ENCODE measurements at places on chromosomes 4 and X.

DNA sequence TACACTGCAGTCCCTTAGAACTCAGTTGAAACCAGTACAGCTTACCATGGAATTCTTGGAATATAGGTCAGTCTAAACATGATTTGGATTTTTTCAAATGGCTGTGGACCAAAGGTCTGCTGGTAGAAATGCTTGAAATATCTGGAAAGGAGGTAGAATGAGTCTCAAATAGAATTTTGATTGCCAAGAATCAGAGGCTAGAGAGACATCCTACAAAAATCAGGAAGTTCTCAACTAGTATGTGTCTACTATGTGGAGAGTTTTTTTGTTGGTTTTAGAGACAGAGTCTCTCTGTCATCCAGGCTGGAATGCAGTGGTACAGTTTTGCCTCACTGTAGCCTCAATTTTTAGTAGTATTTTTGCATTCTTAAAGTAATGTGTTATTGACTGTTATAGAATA is 53.6 kb downstream of the PAQR3 start:
- no peak for DNase-seq

- DNase-seq = no peak
Observed at GRCh38 chr4:186699298-186699697, 24.4 kb downstream of the FAT1 start.

DNA sequence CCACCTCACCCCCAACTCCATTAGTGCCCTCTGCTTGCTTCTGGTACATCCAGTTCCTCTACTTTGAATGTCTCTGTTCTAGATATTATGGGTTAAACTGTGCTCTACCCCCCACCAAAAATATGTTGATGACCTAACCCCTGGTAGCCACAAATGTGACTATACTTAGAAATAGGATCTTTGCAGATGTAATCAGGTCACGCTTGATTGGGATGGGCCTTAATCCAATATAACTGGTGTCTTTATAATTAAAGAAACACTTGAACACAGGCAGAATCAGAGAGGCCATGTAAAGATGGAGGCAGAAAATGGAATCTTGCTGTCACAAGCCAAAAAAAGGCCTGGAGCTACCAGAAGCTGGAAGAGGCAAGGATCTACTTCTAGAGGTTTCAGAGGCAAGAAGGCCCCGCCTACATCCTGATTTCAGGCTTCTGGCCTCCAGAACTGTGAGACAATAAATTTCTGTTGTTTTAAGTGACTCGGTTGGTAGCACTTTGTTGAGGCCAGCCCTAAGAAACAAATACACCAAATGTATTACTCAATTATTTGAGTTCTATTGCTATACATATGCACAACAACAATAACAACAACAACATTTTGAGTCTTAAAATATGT is 220.0 kb downstream of the PPP3CA start:
- no peak for DNase-seq

DNA sequence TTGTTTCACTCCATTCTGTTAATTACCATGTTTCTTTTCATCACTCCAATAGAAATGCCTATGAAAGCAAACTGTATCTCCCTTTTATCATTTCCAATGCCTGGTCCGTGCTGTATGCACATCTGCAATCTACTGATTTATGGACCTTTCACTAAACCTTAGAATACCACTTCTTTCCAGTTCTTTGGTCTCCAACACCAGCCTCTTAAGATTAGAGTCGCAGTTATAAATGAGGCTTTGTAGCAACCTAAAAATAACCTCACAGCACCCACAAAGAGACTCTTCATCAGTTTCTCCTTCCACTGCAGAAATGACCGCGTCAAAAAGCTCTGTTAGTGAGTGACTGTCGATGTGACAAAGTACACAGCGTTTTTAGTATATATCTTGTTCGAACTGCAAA is 282.6 kb downstream of the ADGRA3 start:
- no peak for DNase-seq

- no peak for DNase-seq
Observed at GRCh38 chr4:86586626-86587380, 7.3 kb upstream of the PTPN13 start.

- no peak for DNase-seq
Observed at GRCh38 chr4:2886161-2886560, 42.5 kb downstream of the ADD1 start.

- DNase-seq = no peak
Observed at GRCh38 chr4:179597301-179597700, 2155.1 kb upstream of the AGA start.

DNA sequence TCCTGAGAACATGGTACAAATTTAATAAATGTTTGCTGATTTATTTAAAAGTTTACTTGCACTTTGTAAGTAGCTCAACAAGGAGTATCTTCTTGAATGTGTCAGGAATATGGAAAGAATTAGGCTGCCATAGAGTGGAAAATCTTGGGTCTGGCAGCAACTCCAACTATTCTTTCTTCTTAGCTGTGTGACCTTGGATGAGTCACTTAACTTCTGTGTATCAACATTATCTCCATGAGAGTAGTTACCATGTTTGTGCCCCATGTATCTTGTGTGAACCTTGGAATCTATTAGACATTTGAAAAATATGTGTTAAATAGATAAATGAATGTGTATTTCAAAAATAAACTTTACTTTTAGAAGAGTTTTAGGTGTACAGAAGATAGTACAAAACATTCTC is 348.8 kb downstream of the GBA3 start:
- DNase-seq = no peak

GRCh38 chrX:39626749-39627148 is 471.0 kb downstream of the BCOR start:
- DNase-seq = no peak

GRCh38 chr4:68948044-68948743 is 3.4 kb downstream of the UGT2A3 start:
- DNase-seq = no peak

GRCh38 chr4:10743357-10743756 is 58.8 kb upstream of the CLNK start:
- no peak for DNase-seq

DNA sequence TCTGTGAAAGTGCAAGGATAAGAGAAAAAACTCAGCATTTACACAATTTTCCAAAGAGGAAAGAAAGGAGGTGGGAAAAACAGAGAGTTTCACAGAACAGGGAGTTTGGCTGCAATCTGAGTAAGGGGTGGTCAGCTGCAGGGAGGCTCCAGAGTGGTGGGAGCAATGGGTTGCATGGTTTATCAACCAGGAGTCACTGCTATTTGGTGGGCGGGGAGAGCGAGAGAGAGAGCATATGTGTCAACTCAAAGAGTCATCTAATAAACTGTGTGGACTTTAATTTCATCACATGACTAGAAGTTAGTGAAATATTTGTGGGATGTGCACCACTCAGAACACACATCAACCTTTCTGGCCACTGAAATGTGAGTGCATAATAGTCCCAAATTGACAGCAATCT is 94.6 kb downstream of the FAM13A start:
- no peak for DNase-seq

DNA sequence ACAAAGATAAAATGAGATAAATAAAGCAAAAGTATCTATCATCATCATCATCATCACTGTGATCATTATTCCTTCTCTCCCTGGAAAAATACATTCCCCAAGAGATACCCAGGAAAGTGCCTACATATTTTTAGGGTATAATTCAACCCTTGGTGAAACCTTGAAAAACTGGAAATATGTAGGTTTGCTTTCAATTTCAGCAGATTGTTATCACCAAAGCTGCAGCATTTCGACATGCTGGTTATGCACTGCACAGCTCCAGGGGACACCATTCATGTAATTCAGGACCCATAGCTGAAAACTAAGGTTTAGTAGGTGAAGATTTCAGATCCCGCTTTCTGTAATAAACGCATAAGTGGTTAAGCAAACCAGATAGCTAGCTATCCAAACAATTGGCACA is 28.4 kb upstream of the FBXW7 start:
- no peak for DNase-seq

- no peak for DNase-seq
Observed at GRCh38 chr4:98484031-98484430, 174.4 kb downstream of the TSPAN5 start.

DNA sequence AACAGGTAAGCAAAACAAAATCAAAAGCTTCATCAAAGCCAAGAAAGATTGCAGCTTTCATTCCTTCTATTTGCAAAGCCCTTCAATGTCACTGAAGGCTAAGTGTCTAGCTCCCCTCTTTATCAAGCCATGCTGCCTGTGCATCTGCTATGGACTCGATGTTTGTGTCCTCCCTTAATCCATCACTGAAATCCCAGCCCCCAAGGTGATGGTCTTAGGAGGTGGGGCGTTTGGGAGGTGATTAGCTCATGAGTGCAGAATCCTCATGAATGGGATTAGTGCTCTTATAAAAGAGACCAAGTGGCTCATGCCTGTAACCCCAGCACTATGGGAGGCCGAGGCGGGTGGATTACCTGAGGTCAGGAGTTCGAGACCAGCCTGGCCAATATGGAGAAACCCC is 6.9 kb upstream of the TRIM2 start:
- DNase-seq = no peak

DNA sequence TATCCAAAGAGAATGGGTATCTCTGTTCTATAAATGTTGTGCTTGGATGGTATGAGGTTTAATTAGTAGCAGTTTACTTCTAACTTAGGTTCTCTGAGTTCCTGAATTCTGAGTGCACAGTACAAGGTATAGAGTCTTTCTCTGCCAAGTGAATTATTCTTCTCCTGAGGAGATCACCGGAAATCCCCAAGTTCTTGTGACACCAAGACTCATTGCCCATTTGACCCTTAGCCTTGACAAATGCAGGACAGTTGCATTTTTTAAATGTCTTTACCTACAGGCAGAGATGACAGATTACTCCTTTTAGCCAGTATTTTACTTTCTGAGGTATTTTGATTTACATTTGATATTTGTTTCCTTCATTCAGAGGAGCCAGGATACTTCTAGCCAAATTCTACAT is 72.9 kb downstream of the MAOA start:
- DNase-seq = no peak

DNA sequence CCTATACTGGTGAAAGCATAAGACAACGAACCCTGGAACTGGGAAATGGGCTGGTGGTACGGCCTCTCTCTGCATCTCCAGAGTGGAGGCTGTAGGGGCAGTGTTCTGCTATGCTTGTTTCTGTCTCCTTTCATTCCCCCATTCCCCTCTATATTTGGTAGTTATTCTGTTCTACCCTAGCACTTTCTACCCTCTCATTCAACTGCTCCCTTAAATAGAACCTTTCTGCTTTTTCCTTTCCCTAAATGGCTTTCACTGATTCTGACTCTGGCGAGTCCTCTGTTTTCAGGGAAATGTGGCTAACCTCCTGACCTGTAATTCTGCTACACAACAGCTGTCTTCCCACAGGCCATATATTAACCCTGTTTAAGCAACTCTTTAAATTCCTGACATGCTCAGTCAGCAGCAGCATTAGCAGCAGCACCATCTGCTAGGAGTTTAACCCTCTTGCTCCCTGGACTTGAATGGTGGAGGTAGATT is 94.2 kb downstream of the CXCL13 start:
- DNase-seq = no peak

DNA sequence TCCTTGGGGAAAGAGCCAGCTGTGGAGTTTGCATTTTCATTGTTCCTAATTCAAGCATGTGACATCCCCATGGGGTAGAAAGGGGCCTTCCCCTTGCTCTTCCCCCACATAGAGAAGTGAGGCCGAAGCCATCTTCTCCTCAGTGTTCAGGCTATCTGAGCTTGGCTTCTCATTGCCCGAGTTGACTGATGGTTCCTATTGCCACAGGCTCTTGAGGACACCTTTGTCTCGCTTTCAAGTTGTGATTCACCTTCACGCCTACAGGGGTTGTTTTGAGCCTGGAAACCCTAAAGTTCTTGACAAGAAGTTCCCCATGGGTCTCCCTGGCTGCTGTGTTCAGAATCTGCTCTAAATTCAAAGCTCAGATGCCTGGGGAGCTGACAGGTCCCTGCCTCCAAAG is 25.0 kb downstream of the CCNQ start:
- no peak for DNase-seq

- no peak for DNase-seq
Observed at GRCh38 chr4:109053257-109053656, 249.2 kb downstream of the COL25A1 start.

DNA sequence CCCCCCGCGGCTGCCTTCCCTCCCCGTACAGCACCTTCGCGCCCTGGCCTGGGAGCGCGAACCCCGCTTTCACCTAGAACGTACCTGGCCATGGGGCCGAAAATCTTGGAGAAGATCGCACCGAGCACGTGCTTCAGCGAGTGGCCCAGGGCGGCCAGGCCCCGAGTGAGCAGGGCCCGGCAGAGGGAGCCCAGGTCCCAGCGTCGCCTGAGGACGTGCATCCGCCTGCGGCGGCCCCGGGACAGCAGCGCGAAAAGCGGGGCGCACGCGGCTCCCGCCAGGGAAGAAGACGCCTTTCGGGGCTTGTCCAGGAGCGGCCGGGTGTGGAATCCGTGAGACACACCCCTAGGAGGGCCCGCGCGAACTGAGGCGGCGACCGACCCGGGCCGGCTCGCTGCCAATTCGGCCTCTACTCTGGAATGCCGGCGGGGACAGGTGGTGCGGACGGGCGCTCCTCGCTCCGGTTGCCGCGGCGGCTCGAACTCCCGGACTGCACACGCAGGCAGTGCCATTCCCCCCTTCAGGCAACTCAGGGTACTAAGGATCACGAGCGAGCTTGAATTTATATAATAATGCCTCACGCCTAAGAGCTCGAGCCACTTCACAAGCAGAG is at the start of gene HS6ST2:
Gene HS6ST2 (minus strand): TSS at position 539 of the 613 bp plus-strand sequence.
- no peak for DNase-seq

DNA sequence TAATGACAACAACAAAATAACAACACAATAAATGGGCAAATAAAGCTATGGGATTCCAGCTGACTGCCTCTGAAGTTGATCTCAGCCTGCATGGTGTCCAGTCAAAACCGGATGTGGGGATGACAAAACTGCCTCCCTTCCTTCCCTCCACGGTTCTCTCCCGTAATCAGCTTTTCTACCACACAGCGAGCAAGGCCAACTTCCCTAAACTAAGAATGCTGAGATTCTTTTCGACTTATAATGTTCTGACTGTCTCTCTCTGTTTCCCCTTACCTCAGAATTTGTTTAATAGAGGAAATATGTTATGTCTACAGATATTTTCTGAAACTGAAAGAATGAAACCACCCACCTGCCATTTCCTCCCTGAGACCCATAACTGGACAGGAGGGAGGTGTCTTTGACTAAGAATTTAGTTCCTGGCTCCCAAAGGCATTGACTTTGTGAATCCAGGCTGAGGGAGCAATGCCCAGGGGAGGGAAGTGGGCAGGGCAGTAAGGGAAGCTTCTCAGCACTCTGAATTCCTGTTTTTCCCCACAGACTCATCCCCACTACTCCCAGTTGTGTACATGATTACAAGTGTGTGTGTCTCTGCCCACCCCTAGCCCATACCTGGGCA is 1.0 kb upstream of the TLR1 start:
- no peak for DNase-seq

- no peak for DNase-seq
Observed at GRCh38 chrX:17053502-17053901, 107.0 kb downstream of the REPS2 start.
